Posterior cingulate gyrus (tissue), 11 donors: ENCODE measurements at places on chromosomes 2 and 18.

DNA sequence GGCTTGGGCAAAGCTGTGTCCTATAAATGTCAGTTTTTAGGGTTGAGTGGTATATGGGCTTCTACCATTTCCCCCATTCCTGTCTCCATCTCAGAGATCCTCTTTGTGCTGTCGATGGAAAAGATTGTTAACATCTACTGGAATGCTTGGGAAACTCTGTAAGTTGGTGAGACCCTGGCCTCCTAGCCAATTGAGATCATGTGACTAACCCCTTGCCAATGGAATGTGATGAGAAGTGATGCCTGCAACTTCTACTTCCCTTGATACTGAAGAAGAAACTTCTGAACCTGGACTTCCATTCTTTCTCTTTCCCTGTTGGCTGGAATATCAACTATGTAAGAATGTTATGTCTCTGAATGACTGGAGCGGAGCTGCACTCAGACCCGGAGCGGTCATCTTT, 14.5 kb downstream of the SLC39A10 start:
- no peak for DNase-seq

GRCh38 chr18:26432651-26433424, 115.5 kb downstream of the KCTD1 start:
- no peak for DNase-seq

DNA sequence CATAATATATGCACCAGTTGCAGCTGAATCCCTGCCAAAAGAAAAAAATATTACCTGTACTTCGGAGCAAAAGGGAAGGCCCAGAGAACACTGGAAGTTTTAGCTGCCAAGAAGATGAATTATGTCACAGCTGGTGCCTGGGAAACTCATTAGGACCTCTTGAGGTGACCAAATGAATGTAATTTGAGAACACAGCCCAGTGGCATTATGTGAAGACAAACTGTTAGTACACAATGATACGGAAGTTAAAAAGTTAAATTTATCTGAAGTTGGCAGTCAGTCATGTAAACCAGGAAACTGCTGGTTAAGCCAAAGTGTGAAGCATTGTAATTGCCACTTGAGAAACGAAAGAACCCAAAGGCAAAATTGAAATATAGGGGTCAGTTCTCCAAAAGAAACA, 80.7 kb downstream of the EML4 start:
- no peak for DNase-seq

DNA sequence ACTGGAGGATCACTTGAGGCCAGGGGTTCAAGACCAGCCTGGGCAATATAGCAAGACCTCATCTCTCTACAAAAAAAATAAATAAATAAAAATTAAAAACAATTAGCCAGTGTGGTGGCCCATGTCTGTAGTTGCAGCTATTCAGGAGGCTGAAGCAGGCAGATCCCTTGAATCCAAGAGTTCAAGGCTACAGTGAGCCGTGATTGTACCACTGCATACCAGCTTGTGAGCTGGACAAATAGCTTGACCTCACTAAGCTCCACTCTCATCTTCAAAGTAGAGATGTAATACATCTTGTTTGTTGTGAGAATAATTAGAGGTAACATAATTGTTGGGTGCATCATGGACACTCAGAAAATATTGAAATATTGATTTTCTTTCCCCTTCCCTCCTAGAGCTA, 31.1 kb upstream of the MAPRE2 start:
- no peak for DNase-seq

DNA sequence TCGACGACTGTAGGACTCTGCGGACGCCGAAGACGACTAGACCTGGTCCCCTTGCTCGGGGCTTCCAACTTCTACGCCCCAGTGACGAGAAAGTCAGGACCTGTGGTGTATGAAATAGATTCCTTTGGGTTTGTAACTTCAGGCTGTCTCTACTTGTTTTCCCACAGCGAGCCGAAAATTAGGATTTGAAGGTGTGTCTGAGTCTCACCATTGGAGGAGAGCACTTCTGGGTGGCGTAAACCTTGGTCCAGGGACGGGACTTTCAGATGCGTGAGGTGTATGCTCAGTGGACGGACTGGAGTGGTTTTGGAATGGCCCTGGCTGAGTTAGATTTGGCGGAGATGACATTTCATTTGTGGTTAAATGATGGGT, 1.3 kb downstream of the BIRC6 start:
- no peak for DNase-seq

DNA sequence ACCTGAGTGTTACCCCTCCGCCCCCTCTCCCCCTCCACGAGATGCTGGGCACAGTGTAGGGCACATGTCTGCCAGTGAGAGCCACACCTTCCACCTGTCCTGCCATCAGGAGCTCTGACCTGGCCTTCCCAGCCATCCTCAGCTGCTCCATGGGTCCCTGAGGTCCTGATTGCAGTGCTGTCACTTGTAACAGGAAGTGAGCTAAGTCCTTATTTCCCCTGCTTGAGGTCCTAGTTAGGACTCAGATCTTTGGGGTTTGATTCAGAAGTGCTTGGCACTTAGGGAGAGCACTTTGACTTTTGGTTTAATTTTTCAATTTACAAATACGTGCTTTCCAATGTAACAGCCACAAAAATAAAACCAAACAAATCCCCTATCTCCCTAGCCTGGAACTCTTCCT, 125.5 kb downstream of the WDSUB1 start:
- DNase-seq, result no peak

DNA sequence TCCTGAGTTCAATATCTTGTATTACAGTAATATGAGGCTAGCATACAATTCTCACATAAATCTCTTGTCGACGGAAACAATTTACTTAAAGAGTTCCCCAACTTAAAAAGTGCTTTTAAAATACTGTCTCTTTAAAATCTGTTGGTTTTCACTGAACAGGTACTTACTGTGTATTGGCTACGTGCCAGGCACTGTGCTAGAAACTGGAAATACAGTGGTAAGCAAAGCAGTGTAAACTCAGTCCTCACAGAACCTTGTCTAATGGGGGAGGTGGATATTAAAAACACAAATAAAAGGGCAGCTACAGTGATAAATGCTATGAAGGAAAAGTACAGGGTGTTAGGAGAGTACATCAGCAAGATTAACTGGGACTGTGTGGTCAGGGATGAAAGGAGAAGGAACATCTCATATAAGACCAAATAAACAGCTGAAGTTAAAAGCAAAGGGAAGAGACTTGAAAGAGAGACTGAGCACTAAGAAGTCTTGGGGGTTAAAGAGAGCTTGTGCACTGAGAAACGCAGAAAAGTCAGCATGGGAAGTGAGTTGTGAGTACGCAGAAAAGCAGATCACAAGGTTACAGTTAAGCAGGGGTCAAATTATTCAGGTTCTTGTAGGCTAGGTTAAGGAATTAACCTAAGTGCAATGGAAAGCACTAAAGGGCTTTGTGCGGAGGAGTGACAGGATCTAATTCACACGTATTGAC, 52.5 kb downstream of the USP40 start:
- no peak for DNase-seq

GRCh38 chr2:180268006-180268405, 260.9 kb upstream of the CWC22 start:
- DNase-seq, result no peak

- DNase-seq, result no peak
These were observed 6.2 kb downstream of the TTC32 start for GRCh38 chr2:19895535-19895934.

- DNase-seq, result no peak
These were observed 127.7 kb upstream of the DLX2 start for GRCh38 chr2:172230332-172230888.

DNA sequence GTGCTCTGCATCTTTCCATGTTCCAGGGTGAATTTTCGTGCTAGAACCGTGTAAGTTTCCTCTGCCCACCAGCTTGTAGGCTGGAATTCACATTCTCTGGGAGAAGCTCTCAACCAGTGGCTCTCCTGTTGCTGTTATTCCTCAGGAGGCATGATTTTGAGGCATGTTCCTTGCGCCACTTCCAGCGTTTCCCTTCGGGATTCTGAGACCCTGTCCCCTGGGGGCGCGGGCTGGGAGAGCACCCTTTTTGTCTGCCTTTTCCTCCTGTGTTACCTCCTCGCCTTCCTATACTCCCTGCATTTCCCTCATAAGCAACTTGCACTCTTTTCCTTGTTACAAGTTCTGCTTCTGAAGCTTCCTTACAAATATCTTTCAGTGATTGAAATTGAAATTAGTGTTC, 156.4 kb downstream of the PTPRM start:
- DNase-seq, result no peak

GRCh38 chr2:48213646-48214045, 307.3 kb upstream of the FBXO11 start:
- no peak for DNase-seq

- no peak for DNase-seq
These were observed 444 bp upstream of the MMADHC start for GRCh38 chr2:149587950-149588487.

GRCh38 chr2:237732070-237732469, 66.5 kb upstream of the RBM44 start:
- DNase-seq, result no peak

GRCh38 chr2:218387369-218388194, 5.5 kb downstream of the SLC11A1 start:
- no peak for DNase-seq

GRCh38 chr2:240149943-240150784, 9.7 kb upstream of the OTOS start:
- DNase-seq, result peak; percentile 62

DNA sequence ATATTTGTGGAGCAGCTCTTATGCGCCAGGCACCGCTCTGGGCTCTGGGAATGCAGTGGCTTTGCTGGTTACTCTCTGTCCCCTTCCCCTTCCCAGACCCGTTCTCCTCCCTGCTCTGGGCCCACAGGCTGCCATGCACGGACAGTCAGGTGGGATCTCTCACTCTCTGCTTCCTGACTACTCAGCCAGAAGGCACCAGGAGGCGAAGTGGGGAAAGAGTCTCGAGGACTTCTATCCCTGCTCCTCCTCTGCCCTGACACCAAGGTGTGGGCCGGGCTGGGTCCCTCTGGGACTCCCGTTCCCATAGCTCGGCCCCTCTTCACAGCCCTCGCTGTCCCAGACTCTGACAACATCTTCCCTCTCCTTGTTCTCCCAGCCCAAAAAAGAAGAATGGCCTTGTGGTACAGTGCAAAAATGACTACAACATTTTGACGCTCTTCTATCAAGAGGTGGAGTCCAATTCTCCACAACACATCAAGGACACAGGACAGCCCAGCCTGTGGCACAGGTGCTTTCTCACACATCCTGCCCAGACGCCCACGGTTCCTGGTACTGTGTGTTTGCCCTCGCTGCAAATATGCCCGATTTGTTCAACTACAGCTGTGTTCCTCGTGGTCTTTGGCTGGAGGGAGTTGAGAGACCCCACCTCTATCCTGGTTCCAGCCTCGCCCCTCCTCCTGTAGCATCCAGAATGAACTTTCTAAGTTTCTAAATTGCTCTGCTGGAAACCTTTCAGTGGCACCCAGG, 14.0 kb upstream of the DUSP2 start:
- no peak for DNase-seq

DNA sequence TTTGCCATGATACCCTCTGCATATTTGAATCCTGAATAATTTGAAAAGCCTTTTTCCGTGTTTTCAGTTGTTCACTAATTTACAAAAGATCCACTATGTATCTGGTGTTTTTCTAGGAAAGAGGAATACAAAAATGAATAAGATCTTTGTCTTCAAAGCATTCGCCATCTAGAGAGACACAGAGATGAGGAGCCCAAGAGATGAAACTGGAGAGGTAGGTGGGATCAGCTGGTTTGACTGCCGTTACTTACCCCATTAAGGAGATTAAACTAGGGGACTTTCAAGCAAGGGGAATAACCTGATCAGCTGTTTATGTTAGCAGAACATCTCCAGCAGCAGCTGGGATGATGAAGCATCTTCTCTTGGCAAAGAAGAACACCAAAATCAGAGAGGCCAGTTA, 150.2 kb upstream of the SATB2 start:
- no peak for DNase-seq

GRCh38 chr18:75206452-75207309, 2.3 kb downstream of the PTGR3 start:
- no peak for DNase-seq

DNA sequence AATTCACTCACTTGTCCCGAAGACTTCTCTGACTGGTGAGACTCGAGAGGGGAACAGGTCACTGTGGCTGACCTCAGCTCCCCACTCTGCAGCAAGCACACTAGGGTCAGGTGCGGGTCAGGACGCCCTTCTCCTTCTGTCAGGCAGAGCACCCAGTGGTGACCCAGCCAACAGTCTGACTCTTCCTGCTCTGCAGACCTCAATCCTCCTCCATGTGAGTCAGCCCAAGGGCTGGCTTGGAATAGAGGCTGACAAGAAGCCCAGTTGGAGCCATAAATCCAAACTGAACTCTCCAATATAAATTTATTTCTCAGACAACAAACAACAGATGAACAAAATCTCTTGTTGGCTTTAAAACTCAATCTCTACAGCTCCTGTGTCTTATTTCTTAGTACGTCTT, 253.1 kb downstream of the SH3BP4 start:
- no peak for DNase-seq

GRCh38 chr2:3627500-3628100, 30.4 kb upstream of the ALLC start:
- no peak for DNase-seq

GRCh38 chr2:144099780-144100377, 420.0 kb downstream of the ZEB2 start:
- DNase-seq, result no peak

- no peak for DNase-seq
These were observed 166.8 kb downstream of the DCDC2C start for GRCh38 chr2:3870222-3870621.

GRCh38 chr2:230991598-230991997, 4.3 kb upstream of the SPATA3 start:
- DNase-seq, result no peak

DNA sequence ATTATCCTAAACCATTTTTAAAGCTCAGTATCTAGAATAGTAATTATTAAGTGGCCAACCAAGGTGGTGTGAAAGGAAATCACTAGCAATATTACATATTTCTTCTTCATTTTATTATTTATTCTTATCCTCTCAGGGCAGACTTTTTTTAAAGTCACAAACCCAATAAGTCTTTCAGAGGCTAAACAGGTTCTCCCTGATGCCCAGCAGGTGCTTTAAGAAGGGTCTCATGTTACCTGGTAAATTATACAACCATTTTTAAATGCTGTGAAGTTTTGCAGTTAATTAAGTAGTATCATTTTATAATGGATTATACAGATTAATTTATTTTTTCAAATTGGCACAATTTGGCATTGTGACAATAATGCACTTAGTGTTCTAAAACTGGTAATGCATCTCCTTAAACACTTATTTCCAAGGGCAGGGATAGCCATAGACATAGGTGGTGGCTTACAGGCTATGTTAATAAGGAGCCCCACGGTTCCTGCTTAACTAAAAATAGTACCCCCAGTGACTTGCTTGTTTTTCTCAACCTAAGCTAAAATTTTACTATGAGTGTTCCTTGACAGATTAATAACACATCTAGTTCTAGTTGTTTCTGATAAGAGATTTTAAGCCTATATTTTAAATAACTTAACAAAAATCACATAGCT, 67.0 kb downstream of the PMS1 start:
- no peak for DNase-seq

DNA sequence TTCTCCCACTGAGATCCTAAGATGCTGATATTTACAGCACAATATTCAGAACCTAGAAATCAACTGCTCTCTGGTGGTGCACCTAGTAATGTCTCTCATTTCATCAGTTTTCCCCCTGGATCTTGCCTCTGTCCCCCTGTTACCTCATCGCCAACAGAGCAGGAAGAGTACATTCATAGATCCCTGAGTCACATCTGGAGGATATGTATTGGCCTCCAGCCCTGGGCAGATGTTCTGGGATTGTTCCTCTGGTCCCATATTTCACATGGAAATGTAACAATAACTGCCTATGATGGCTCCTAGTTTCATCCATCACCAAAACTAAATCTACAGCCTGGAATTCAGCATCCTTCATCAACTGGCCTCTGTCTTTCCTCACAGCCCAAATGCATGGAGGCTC, 278.8 kb upstream of the SLC14A2 start:
- DNase-seq, result no peak

GRCh38 chr2:51151490-51152140, 119.7 kb upstream of the NRXN1 start:
- no peak for DNase-seq
